ENCODE measurements at places on chromosomes 1 and 21.

DNA sequence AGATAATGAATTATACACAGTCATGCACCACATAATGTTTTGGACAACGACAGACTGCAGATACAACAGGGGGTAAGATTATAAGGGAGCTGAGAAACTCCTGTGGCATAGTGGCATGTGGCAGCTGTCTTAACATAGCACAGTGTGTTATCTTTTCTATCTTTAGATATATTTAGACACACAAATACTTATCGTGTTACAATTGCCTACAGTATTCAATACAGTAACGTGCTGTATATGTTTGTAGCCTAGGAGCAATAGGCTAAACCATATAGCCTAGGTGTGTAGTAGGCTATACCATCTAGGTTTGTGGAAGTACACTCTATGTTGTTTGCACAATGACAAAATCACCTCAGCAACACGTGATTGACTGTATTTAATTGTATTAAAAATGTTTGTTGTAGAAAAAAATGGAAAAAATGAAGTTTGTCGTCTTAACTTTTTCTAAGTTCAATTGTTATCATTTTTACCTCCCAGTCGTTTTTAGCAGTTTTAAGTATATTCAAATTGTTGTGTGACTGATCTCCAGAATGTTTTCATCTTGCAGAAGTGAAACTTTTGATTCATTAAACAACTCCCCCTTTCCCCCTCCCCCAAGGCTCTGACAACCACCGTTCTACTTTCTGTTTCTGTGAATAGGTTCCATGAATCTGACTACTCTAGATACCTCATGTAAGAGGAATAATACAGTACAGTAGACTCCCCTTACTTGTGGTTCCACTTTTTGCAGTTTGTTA, 351.0 kb upstream of the B3GALT2 start:
- no peak for DNase-seq

DNA sequence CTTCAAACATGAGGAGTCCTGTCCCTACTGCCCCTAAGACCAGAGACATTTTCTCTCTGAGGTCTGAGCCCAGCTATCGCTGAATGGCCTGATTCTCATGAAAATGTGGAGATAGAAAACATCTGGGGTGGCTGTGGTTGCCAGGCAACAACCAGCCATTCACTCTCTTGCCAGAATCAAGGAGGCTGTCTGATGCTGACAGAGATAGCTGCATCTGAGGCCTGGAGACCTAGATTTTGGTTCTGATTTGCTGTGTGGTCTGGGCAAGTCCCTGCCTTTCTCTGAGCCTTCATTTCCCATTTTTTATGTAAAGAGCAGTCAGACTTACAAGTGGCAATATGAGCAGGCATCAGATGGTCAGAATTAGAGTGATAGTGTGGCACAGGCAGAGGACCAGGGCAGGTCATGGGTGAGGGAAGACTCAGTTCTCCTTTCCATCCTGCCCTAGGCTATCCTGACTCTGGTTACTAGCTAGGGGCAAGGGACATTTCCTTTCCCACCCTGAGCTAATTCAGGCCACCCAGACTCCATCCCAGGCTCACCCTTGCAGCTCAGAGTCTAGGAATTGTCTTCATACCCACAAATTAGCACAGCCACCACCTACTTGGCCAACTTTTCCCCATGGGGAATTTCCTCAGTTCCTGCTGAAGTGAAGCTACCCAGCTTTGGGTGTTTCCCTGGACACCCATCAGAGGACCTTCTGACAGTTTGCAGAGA, 20.0 kb upstream of the RNF19B start:
- no peak for DNase-seq

DNA sequence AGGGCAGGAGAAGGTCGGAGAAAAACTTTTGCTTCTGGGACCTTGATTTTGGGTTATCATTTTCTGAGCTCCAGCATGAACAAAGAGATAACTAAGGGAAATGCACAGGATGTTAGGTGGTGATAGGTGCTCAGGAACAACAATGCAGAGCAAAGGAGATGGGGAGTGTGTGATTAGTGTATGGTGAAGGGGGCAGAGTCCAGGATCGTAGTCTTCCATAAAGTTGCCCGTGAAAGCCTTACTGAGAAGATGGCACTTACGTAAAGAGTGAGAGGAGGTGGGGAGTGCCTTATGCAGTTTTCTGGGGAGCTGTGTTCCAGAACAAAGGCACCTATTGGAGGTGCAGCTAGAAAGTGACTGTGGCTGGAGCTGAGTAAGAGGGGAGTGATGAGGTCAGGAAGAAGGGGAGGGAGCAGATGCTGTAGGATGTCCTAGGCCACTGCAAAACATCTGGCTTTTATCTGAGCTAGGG, 11.6 kb downstream of the KCNK1 start:
- no peak for DNase-seq

- DNase-seq: no peak
These were observed 82.7 kb downstream of the TAS1R2 start for GRCh38 chr1:18776777-18777176.

DNA sequence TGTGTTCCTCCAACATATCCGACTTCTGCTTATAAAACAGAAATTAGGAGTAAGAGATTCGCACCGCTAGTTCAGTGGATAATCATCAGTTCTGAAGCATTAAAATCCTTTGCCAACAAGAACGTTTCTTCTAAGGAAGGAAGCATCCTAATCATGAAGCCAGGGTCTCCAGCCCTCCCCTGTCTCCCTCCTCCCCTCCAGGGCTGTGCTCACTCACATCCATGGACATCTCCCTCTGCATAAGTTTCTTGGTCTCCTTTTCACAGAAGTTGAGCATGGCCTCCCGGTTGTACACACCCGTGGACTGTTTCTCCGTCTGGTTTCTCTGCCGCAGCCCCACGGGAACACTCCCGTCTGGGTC, 505 bp downstream of the LMOD1 start:
- DNase-seq: no peak

- DNase-seq: no peak
These were observed 37.0 kb downstream of the PATJ start for GRCh38 chr1:61779231-61779630.

GRCh38 chr1:39395357-39395831, 96.0 kb upstream of the BMP8A start:
- DNase-seq: no peak

DNA sequence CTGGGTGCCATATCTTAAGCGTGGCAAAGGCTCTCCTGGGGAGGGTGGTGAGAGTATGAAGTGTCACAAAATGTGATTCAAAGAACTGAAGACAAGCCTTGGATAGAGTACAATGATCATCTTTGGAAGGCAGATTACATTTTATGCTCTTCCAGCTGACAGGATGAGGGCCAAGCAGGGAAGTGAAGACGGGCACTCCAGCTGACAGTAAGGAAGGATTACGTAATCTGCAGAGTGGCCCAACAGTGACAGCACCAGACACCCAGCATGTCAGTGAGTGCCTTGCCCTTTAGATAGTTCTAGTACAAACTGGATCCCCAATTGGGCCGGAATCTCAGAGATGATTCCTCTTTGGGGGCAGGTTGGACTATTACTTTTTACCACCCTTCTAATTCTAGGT, 52.7 kb downstream of the UBE2T start:
- DNase-seq: no peak

DNA sequence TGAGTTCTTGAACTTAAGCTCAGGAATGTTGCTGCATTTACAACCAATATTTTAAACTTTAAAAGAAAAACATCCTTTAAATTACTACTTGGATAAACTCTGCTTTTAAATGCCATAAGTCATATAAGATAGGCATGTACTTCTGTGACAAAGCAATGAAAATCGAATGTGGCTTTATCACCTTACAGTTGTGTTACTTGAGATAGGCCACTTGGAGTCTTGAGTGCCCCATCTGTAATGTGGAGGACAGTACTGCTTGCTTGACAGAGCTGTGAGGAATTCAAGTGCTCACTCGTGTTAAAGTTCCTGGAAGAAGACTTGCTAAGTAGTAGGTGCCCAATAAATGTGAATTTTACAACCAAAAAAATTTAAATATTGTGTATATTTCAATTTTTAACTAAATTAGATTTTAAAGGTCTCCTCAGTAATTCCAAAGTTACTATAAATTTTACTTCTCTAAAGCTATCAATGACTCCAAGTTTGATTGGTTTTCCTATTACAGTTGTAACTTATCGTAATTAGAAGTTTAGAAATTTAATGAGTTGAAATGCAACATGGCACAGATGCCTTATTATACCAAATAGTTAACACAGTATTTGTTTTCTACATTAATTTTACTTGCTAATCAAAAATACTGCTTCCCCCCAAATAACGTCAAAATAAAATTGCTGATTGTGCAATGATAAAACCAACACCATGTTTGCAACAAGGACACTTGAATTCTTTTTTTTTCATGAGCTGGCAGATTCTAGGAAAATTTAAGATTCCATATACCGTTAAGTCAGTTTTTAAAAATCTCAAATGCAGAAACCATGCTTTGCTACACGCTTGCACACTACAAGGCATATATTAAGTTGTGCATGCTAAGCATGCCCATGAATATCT, 21.8 kb downstream of the PSMB2 start:
- no peak for DNase-seq

DNA sequence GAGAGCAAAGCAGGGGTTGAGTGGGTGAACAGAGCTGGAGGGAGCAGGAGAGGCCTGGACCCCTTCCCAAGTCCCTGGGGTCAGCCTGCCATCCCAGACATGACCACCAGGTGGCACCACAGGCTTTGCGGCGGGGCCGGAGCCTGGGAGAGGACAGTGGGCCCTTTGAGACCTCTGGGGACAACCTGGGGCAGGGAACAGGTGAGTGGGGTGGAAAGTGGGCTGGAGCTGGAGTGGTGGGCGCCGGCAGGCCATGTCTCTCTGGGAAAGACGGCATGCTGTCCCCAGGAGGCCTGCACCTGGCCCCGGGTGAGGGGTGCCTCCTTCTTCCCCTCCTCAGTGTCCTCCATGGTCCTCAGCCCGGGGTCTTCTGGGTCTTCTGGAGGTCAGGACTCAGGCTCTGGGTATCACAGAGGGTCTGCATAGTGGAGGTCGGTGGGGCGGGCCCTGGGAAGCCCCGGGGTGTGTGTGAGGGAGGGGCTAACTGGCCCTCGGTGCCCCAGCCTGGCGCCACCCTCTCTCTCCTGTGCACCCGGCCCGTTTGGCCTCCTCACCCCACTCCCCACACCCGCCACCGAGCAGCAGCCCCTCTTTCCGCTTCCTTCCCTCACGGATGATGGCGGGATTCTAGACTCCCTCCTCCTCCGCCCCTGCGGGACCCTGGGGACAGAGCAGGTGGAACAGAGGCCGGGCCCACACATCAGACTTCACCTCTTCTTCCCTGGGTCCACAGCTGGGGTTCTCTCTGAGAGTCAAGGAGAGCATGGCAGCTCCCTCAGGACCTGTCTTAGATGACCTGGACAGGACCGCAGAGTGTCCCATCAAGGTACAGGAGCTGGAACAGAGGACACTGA, 28.5 kb upstream of the PKP1 start:
- no peak for DNase-seq
